Dorsolateral prefrontal cortex (tissue), 122 donors: ENCODE measurements at places on chromosomes 3 and 15.

- no peak for DNase-seq
Observed at GRCh38 chr3:140706360-140706759, 28.5 kb downstream of the TRIM42 start.

DNA sequence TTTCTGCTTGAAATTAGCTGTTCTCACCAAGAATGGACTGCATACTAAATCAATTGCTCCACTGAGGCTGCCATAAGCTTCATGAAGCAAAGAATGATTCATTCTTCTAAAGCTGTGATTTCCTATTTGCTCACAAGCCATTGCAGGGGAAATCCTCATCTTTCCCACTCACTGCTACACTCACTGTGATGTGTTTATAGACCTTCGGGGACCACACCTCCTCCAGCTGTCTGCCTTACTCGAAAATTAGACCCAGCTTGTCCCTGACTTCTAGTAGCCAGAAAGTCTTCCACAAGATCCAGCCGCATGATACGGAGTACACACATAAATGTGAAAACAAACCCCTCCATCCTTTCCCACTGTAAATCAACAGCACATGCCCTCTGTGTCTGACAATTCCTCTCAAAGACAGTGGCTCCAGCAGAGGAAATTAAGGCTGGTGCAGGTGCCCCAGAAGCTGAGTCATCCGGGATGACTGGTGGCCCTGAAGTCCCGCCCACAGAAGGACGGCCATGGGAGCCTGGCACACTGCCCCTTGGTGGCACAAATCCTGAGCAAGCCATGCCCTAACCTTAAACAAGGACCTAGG is 172.0 kb downstream of the STT3B start:
- DNase-seq = peak; percentile 59

GRCh38 chr15:51863131-51863530 is 33.7 kb downstream of the TMOD3 start:
- DNase-seq = no peak

DNA sequence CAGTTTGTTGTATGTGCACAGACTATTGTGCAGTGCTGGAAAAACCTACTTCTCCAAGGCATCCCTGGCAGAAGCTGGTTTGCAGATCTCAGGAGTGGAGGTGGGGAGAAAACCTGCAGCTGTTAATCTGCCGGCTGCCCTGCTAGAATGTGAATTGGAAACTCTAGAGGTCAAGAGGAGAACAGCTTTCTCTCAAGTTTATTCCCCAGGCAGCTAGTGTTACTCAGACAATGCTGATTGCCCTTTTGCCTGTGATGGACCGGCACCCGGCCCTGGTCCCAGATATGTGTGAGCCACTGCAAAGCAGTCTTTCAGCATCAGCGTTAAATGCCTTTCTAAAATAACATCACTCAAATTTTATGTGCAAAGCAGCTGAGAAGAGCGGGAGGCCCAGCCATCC is 129.7 kb upstream of the TPM1 start:
- no peak for DNase-seq

DNA sequence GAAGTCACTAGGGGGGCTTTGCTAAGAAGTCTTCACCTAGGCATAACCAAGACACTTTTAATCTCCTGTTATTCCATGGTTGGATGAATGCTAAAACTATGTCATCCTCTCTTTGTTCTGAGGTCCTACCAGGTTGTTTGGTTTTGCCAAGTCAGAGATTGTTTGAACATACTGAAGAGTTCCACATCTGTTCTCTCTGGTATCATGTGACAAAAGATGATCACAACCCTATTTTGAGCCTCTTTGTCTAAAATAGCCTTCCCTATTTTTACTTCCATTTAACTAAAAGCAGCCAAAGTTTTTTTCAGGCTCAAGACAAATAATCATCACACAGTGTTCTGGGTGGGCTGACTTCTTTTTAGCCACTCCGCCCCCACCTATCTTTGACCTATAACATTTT is 218.4 kb upstream of the LMCD1 start:
- no peak for DNase-seq

- DNase-seq = no peak
Observed at GRCh38 chr3:193375614-193376013, 2.9 kb downstream of the ATP13A5 start.

DNA sequence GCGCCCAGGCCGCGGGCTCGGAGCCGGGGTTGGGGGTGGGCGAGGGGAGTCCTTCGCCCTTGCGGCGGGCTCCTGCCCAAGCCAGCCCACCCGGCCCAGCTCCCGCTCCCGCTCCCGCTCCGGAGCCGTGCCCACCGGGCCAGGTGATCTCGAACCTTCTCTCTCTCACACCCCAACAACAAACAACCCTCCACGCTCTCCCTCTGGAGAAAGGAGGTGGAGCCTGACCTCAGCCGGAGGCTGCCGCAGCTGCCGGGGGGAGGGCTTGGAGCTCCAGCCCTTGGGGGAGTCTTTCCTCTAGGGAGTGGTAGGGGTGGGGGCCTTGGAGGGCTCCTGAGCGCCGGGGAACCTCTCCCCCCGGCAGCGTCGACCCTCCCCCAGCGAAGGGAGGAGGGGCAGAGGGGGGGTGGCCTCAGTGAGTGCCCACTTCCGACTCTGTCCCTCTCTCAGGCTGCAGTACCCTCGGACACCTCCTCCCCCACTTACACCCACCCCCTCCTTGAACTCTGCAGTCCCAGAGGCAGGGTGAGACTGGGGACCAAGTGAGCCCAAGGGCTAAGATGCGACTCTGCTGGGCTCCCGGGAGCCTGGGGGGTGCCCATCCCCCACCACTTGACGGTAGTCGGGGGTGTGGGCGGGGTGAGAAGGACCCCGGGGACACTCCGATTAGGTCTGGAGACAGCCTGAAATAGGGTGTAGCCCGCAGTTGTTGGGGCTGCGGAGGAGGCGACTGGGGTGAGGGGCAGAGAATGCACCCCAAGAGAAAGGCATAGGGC is 4.4 kb upstream of the BAHD1 start:
- DNase-seq = no peak

DNA sequence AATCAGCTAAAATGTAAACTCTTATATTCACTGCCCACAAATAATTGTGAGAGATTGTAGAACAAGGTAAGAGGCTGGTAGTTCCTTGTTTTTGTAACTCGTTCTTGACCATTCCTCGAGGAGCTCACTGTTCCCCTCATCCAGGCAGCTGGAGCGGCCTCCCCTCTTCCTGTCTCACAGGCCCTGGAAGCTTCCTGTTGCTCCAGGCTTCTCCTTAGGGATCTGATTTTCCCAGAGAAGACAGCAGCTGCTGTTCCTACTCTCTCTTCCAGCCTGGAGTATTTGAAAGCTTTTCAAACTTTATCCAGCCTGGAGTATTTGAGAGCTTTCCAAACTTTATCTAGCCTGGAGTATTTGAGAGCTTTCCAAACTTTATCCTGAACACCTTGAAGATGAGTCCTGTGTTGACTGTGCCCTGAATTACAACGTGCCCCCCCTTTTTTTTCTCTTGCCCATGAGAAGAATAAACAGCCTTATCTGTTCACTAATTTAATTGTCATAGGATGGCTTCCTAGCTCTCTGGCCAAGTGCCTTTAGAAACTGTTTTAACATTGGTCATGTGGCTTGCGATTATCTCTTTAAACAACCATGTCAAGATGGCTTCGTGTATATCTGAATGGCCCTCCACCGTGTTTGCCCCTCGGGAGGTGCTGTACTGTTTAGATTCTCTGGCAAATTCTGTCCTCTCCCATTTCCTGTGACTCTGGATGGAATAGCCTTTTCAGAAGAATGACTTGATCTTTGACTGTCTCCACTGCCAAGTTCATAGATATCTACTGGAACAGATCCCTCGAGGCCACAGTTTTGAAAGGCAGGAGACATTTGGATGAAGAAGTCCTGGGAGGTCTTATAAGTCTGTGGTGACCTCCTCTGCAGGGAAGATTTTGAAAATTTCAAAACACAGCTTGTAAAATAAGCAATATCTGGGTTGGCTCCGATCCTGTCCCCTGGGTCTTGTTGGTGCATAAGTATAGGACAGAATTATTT is 4.8 kb downstream of the ADAMTSL3 start:
- no peak for DNase-seq

- no peak for DNase-seq
Observed at GRCh38 chr15:57570994-57571393, 20.7 kb upstream of the MYZAP start.

GRCh38 chr15:50333229-50333628 is 21.8 kb downstream of the GABPB1 start:
- no peak for DNase-seq

GRCh38 chr3:29898171-29898965 is 617.5 kb downstream of the RBMS3 start:
- no peak for DNase-seq

DNA sequence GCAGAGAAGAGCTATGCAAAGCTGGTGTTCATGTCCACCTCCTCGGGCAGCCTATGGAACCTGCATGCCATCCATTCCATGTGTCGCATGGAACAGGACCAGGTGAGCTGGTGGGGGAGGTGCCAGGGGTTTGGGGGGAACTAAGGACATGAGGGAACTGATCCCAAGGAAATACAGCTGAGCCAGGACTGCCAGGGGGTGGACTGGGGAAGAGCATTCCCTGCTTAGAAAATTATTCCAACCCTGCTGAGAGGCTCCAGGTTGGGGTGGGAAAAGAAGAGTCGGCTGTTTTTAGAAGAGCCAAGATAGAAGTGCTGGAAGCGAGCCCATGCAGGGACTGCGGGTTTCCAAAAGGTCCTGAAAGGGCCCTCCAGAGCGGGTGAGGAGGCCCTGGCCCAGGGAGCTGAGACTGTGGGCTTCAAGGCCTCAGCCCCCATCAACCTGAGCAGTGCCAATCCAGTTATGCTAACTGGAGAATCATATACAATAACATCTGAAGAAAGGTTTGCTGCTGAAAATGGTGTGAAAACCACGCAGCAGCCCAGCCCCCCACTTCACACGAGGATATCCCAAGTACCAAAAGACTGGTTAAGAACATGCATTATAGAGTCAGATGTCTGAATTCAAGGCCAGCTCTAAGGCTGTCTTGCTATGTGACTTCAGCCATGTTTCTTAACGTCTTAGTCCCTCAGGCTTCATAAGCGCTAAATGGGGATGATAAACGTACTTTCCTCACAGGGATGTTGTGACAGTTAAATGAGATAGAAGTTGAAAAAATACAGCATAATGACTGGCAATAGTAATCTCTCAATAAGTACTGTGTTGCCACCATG is 7.8 kb downstream of the DISP2 start:
- DNase-seq = no peak

- no peak for DNase-seq
Observed at GRCh38 chr15:70259028-70259424, 161.3 kb upstream of the TLE3 start.

DNA sequence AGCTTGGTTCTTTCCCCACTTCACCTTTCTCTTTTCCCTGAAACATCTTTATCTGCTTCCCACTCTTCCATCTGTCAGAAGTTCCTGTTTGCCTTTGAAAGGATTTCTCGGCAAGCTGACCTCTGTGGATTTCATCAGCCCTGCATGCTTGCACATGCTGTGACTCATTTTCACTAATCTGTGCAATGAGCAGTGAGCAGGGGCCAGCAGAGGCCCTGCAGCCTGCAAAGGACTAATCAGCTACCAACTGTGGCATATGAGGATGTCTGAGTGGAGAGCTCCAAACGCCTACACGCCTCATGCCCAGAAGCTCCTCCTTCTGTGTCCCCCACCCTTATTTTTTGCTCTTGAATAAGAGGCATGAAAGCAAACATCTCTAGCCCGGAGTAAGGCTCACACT is 333.0 kb upstream of the SEMA6D start:
- no peak for DNase-seq
